ENCODE measurements at places on chromosomes 12 and 14. TPM values are rescaled to one million over a fixed set of nuclear protein-coding genes. Genes with fewer than 3 reads are reported as not detected.

The NXPH4 gene
- polyA plus RNA-seq, result 0.91 TPM

The C12orf56 gene
- polyA plus RNA-seq, result 0.22 TPM

The LRTM2 gene
- 0.13 TPM for polyA plus RNA-seq

The B3GNT4 gene
- 1.8 TPM for polyA plus RNA-seq

The CIROP gene
- 0.01 TPM for polyA plus RNA-seq

The ESPL1 gene
- polyA plus RNA-seq, result 31.2 TPM

The AGAP2 gene
- 2.9 TPM for polyA plus RNA-seq

The SERPINA10 gene
- 0.90 TPM for polyA plus RNA-seq

The ARHGAP9 gene
- 16.1 TPM for polyA plus RNA-seq

The HOTAIR gene
- 0.04 TPM for polyA plus RNA-seq

The THAP2 gene
- polyA plus RNA-seq, result 9.4 TPM
